ENCODE measurements at places on chromosomes 3 and 15.

GRCh38 chr3:130686833-130687232 is 59.8 kb downstream of the PIK3R4 start:
- DNase-seq: no peak

- DNase-seq: no peak
Observed at GRCh38 chr3:4977001-4977852, 2.0 kb upstream of the BHLHE40 start.

GRCh38 chr3:11509173-11510000 is 134.3 kb downstream of the VGLL4 start:
- peak; percentile 78 for DNase-seq

DNA sequence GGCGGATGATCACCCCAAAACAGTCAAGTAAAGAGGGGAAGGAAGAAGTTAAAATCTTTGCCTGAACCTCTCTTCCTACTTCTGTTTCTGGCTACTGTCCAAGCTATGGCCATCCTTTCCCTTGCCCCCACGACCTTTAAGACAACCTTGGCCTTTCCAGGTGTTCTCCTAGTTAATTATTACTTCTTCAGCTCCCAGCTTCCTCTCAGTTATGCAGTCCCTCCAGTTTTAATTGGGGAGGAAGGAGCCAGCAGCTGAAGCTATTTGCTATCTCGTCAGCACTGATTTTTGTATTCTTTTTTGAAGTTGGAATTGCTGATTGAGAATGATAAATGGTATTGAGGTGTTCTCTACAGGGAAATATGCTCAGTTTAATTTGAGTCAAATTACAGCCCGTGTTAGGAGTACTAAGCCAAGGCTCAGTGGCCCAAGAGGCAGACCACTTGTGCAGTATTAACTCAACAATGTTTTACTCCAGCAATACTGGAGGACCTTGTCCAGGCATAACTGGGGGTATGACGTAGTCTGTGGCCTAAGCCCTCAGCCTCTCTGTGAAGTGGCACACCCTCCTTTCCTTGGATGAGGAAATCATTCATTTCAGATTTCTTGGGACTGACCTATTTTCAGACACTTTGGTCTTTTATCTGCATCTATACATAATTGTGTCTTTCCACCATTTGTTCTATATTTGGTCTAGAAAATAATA is 336.9 kb downstream of the SLC9A9 start:
- DNase-seq: no peak

GRCh38 chr3:16911916-16912315 is 27.2 kb downstream of the PLCL2 start:
- no peak for DNase-seq

- peak; percentile 36 for DNase-seq
Observed at GRCh38 chr15:31296646-31297574, 29.7 kb upstream of the KLF13 start.

- DNase-seq: no peak
Observed at GRCh38 chr3:62007036-62007435, 366.3 kb downstream of the FEZF2 start.

GRCh38 chr3:100159331-100160153 is 45.2 kb upstream of the FILIP1L start:
- no peak for DNase-seq

DNA sequence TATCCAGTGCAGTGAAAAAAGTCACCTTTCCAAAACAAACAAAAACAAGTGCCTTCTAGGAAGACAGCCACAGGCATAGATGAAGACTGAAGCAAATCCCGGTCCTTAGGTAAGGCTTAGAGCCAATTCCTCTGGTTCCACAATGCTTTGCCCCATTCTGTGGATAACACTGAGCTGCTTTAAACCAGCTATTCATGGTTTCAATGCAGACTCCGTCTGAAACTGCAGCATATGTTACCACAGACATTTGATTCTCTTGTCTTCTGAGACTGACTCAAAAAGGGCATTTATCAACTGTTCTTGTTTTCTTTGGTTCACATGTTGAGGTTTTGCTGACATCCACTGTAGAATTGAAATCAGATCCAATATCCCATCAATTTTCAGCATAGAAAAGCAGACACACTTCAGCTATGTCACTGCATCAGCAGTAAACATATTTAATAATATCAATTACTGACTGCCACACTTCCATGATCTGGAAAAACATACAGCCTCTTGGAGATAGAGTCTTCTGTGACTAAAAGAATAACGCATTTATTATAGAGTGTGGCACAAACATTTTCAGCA is 659.3 kb downstream of the ROBO2 start:
- DNase-seq: no peak

GRCh38 chr15:71112429-71112828 is 2.8 kb upstream of the THSD4 start:
- no peak for DNase-seq

DNA sequence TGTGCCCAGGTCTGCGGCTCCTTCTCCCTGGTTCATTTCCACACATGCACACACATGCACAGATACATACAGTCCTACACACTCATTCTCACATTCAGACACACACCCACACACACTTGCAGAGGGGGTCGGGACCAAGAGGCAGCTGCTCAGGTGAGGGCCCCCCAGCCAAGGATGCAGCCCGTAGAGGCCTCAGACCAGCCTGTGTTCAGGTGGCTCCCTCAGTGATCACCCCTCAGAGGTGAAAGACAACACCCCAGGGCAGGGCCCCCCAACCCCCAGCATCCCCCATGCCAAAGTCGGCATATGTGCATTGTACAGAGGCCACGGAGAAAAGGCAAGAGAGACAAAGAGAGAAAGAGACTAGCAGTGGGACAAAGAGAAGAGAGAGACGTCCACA is 5.9 kb upstream of the CORO2B start:
- DNase-seq: no peak

DNA sequence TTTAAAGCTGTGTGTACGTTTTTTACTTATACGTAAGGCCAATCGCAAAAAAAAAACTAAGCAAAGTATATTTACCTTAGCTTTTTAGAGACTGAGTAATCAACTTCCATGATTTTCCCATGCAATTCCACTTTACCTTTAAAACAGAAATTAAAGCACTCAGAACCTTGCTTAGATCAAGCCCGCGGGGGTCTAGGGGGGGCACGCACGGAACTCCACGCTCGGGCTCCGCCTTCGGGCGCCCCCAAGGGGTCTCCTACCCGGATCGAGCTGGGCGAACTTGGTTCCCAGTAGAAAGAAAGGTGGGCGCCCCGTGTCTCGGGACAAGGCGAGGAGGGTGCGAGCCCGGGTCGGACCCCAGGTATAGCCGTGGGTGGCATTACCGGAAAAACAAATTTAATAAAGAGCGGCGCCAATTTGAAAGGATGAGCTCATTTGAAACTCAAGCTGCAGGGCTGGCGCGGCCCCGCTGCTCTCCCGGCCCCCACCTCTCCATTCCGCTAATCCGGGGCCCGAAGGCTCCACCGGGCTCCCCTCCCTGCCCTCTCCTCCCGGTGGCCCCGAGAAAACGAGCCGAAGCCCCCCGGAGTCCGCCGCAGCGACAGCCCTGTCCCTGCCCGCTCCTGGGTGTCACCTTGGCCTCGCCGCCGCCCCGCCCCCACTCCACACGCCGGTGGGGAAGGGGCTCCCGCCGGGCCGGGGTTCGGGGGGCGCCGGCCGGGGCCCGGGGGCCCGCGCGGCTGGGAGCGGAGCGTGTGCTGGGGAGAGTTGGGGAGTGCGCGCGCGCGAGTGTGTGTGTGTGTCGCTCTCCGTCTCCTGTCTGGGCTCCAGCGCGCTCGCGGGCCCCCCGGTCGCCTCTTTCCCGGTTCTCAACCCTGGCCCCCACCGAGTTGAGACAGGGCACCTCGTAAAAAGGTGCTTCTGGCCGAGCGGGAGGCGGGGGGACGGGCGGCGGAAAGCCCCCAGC is 1.5 kb downstream of the IGF2BP2 start:
- peak; percentile 39 for DNase-seq

DNA sequence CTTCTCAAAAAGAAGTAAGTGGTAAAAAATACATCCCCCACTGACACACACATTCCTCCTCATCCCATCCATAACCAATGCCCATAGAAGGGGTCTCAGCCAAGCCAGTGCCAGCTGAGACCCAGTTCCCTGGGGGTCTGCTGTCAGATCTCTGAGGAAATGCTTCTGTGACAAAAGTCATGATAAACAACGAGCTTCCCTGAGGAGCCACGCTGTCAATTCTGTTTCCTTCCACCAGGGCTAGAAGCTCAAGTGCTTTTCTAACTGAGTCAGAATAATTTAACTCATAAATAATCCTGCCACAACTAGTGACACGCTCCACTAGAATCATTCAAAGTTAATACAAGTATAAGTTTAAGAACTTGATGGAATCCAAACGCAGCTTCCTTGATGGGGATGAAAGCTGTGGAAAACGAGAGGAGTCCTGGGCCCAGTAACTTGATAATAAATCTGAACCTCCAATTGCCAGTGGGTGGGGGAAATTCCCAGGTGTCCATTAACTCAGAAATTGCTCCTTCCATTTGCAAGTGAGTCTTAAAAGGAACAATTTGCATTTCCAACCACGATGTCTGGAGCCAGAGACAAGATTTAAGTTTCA is 348.7 kb upstream of the LMCD1 start:
- DNase-seq: no peak

DNA sequence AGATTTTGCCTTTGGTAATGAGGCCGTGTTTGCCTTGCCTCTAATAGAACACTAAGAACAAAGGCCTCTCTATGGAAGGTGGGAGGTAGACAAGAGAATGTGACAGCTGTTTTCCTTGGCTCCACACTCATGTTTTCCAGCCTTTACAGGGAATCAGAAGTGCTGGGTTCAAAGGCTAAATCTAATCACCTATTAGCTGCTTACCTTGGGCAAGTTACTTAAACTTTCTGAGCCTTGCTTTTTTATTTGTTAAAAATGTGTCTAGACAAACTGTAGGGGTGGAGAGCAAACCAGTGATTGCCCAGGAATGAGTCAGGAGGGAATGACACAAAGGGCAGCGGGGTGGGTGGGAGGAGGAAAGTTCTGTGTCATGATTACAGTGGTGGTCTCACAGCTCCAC is 179.0 kb downstream of the P3H2 start:
- no peak for DNase-seq

- DNase-seq: no peak
Observed at GRCh38 chr3:196995027-196995426, 26.4 kb upstream of the PIGZ start.

- DNase-seq: no peak
Observed at GRCh38 chr15:97899981-97900380, 60.5 kb upstream of the ARRDC4 start.

GRCh38 chr3:176994891-176995781 is 202.1 kb downstream of the TBL1XR1 start:
- DNase-seq: no peak

GRCh38 chr3:138057384-138057783 is 47.4 kb downstream of the CLDN18 start:
- DNase-seq: no peak

DNA sequence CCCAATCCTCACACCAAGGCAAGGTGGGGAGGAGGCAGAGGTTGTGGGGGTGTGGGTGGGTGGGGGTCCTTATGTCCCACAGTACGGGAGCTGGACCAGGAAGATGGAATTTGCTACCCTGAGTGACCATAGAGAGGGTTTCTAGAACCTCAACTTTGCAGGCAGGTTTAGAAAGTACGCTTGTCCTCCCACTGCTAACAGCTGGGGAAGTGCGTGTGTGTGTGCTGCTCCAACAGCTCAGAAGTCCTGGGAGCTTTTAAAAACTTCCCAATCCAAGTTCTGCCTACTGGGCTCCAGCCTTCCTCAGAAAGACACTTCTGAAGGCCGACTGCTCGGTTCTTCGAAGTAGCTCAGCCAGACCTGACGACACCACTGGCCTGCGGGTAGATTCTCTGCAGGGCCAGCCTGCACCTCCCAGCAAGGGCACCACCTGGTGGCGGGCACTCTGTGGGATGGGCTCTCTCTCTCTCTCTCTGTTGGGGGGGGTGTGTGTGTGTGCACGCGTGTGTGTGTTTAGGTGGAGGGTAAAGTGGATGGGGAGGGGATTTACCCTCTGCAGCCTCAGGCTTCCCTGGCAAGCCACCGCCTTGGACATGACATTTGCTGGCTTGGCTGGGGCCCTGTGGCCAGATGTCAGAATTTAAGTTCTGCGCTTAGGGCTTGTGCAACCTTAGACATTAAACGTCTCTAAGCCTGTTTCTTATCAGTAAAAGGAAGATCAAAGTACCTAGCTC is 15.6 kb downstream of the TMEM158 start:
- peak; percentile 4 for DNase-seq

DNA sequence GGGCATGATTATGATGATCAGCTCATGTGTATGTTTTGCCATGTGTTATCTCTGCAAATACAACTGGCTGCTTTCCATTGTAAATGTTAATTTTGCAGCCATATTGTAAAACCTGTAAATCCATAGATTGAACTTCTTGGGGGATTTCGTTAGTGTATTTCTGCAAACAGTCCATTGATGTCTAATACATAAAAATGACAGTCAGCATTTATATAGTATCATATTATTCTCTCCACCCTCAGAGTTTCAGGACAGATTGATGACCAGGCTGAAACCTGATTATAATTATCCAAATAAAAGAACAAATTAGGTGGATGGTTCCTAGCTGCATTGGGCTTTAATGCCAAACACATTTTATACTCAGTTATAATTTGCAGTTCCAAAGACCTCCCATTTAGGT is 276.8 kb downstream of the FEZF2 start:
- DNase-seq: no peak

DNA sequence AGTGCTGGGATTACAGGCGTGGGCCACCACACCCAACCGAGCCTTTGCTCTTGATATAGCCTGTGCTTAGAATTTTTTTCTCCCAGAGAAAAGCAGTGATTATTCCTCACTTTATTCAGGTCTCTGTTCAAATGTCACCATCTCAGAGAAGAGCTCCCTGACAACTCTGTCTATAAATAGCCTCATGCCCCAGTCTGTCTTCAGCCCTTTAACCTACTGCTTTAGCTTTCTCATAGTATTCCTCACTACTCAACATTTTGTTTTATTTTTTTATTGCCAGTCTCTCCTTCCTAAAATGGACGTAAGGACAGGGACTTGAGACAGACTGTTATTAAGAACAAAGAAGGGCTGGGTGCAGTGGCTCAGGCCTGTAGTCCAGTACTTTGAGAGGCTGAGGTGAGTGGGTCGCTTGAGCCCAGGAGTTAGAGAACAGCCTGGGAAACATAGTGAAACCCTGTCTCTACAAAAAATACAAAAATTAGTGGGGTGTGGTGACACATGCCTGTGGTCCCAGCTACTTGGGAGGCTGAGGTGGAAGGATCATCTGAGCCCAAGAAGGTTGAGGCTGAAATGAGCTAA is 78.7 kb upstream of the TTBK2 start:
- DNase-seq: no peak

GRCh38 chr15:79973456-79974195 is 2.6 kb upstream of the BCL2A1 start:
- no peak for DNase-seq

- DNase-seq: no peak
Observed at GRCh38 chr3:130904491-130904890, 10.6 kb downstream of the ATP2C1 start.

DNA sequence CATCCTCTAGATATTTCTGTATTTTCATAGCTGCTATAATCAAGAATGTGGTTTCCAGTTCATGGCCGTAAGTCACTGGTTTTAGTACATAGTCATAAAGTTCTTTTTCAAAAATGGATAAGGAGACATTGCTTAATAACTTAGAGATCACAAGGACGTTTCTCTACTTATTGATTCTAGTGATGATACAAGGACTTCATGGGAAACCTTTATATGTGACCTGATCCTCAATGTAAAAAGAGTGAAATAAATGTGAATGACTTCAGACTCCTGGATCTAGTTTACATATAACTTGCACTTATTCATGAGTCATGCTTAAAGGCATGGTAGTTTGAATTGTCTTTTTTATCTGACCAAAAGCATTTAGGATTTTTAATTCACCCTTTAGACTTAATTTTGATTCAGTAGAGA is 35.2 kb downstream of the TSC22D2 start:
- DNase-seq: no peak
